ENCODE measurements at places on chromosomes 6 and 20.

- DNase-seq, result no peak
These were observed 11.0 kb downstream of the RMND1 start for GRCh38 chr6:151440930-151441329.

DNA sequence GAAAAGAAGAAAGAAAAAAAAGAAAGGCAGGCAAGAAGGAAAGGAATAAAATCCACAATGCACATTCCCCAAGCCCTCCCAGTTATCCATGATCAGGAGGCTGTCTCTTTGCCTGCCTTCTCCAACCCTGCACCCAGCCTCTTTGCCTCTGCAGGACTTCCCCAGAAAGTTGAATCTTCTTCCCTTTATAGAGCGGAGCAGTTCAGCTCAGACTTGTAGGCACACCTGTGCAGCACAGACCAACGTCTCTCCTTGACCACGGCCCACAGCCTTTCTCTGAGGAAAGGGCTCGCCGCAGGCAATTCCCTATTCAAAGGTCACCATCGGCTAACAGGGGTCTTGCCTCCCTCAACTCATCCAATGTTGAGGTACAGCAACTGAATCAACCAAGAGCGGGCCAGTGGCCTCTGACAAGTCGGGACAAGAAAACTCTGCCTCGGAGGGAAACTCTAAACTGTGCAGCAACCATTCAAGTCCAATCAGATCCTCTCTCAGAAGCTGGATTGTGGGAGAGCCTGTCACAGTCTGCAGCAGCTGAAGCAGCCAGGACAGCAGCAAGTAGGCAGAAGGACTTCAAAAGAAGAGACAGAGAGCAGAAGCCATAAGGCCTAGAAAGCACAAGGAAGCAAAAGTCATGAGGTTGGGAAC, 529.2 kb upstream of the JARID2 start:
- no peak for DNase-seq

- peak; percentile 63 for DNase-seq
These were observed 169.7 kb upstream of the TNFAIP3 start for GRCh38 chr6:137697267-137697938.

DNA sequence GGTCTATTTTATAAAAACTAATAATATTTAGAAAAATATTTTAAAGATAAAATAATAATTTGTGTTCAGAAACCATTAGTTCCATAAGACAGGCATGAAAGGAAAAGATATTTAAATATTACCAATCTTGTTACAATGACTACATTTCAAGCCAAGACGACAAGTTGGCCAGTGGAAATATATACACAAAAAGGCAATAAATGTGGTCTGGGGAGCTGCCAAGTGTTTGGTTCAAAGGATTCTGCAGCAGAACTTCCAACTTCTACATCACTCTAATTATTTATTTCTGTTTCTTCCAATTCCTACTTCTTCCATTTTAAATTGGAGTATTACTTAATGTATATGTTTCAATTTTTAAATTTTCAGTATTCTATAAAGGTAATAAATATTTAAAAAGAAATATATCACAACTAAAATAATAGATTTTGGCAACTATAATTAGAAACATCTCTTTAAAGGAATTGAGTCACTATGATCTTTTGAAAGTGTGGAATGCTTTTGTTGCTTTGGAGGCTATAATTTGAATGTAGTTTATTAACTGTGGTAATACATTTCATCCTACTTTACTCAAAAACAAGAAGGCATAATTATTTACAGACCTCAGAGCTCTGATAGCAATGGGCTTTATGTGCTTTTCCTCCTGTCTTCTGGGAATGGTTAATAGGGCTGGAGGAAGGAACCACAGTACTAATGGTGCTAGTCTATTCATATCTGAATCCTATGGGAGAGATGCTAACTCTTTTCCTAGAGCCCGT, 129.7 kb upstream of the FAM184A start:
- no peak for DNase-seq

GRCh38 chr6:33213989-33214335, 5.7 kb downstream of the RING1 start:
- DNase-seq, result no peak

DNA sequence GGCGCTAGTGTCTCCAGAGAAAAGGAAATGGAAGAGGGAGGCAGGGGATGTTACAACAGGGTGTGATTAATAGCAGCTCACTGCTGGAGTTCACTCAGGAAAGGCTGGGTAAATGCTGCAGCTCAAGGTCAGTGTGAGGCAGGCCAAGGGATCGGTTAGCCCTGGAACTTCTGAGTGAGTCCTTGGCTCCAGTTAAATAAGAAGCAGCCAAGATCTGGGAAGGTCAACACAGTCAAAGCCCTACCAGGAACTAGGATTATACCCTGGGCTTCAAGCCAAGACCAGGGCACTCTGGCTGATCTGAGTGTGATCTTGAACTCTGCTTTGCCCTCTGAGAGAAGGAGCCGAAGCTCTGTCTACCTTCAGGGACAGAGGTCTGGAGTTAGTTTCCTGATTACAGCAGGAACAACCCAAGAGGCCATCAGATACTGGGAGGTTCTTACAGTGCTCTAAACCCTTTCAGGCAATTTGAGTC, 44.3 kb downstream of the TPD52L1 start:
- peak; percentile 22 for DNase-seq

DNA sequence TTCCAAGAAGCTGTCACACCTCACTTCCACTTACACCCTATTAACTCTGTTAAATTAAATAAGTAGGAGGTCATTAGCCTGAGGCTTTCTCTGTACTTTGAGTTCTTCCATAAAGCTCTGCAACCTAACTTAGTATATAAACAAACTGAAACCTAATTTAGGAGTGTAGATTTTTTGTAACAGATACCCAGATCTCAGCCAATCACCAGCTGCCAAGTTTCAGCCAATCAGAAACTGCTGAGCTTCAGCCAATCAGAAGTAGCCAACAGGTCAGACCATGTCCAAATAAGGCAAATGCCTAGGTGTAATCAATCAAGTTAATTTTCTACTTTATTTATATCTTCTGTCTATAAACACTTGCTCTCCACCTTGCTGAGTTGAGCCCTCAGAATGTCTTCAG, 142.7 kb upstream of the SULF2 start:
- DNase-seq, result no peak

- DNase-seq, result no peak
These were observed 63.7 kb upstream of the BEND3 start for GRCh38 chr6:107179004-107179403.

DNA sequence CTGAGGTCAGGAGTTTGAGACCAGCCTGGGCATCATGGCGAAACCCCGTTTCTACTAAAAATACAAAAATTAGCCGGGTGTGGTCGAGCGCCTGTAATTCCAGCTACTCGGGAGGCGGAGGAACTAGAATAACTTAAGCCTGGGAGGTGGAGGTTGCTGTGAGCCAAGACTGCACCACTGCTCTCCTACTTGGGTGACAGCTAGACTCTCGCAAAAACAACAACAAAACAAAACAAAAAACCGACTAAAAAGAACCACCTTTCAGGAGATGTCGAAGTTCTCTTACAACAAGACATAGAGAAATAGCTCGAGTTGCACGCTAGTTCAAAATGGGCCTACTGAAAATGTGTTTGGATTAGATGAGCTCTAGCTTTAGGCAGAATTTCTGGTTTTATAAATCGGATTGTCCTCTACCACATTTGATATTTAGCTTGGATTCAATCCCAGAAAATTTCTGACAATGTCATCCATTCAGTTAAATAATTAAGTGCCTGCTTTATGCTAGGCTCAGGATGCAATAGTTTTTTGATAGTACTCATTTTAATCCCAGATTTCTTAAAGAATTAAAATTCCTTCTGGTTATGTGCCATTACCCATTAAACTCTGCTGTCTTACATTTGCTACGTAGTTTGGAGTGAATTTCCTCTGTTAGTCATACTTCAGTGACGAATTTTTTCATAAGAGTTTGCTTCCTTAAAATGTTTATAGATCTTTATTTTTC, 137.5 kb upstream of the SHLD1 start:
- DNase-seq, result peak; percentile 25

DNA sequence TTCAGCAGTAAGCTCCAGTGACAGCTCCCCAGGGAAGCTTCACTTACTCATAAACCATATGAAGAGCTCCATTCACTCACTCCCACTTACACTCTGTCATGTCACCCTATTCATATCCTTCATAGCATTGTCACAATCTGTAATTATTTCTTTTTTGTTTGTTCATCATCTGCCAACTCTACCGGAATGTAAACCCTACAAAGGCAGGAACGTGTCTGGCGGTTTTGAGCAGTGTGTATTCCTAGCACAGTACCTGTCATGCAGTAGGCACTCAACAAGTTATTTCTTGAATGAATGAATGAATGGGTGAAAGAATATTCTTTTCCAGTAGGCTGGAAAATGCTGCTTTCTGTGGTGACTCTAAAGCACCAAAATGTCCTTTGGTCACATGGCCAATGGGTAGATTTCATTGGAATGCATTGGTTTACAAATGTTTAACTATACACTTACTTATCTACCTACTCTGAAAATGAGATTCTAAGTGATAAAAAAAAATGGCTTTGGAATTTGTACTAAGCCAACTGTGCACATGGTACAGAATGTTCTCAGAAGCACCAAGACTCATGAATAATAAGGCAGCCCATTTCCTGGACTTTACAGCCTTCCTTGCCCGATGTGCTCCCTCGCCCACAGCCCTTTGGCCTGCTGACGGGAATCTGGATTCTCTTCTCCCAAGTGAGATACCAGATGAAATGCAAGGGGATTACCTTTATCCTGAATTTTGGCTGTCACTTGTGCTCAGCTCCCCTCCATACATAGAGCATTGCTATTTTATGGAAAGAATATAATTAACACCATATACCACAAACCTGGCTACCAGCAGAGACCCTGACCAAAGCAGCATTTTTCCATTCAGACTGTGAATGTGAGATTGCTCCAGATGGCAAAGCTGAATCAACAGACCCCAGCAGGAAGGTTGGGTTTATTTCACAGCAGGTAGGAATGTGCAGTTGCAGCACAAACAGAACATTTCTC, 273.3 kb downstream of the ALDH8A1 start:
- no peak for DNase-seq

- DNase-seq, result no peak
These were observed 21.1 kb downstream of the SPTLC3 start for GRCh38 chr20:13029687-13030375.

All from hepatic stellate cell (primary cell).